ENCODE measurements at places on chromosomes 5 and 9.

DNA sequence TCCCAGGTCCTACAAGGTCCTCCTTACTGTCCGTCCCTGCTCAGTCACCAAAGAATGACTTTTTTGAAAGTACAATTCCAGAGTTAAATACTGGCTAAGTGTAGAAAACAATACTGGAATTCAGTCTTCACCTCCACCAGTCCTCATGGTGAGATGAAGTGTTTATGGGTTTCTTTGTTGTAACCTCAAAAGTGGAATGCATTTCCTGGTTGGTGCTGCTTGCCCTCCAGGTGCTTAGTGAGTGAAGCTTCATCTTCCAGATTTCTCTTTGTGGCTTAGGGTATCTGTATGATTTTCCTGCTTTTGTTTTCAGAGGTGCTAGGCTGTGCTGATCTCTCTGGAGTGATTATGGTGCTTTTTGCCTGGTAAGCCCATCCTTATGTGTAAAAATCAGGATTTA is 49.4 kb upstream of the DHFR start:
- no peak for DNase-seq

- no peak for DNase-seq
Measured at GRCh38 chr5:102498271-102499034, at the start of gene SLCO6A1. TSS of gene SLCO6A1 (minus strand) at chr5:102499001. CDS start at chr5:102498844, 157 bp downstream.

GRCh38 chr5:88502179-88503040 is 233.8 kb upstream of the TMEM161B start:
- DNase-seq: no peak

DNA sequence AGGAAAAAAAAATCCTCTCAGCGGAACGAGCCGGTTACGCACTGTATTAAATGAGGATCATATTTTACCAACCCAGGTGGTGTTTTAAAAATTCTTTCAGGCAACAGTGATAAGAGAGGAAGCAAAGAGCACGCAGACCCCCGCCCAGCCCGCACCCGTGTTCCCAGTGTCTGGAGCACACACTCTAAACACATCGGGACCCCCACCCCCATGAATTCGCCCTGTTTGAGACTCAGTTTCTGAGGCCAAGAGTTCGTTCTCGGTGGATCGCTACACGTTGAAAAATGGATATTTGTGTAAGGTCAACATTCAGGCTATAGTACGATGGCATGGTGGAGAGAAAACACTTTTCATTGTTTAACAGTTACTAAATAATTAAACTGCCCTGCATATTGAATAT is 196.3 kb downstream of the MEF2C start:
- DNase-seq: no peak

GRCh38 chr5:148796936-148797335 is 29.5 kb upstream of the ADRB2 start:
- DNase-seq: no peak

GRCh38 chr5:172410160-172410559 is 44.2 kb downstream of the SH3PXD2B start:
- no peak for DNase-seq

DNA sequence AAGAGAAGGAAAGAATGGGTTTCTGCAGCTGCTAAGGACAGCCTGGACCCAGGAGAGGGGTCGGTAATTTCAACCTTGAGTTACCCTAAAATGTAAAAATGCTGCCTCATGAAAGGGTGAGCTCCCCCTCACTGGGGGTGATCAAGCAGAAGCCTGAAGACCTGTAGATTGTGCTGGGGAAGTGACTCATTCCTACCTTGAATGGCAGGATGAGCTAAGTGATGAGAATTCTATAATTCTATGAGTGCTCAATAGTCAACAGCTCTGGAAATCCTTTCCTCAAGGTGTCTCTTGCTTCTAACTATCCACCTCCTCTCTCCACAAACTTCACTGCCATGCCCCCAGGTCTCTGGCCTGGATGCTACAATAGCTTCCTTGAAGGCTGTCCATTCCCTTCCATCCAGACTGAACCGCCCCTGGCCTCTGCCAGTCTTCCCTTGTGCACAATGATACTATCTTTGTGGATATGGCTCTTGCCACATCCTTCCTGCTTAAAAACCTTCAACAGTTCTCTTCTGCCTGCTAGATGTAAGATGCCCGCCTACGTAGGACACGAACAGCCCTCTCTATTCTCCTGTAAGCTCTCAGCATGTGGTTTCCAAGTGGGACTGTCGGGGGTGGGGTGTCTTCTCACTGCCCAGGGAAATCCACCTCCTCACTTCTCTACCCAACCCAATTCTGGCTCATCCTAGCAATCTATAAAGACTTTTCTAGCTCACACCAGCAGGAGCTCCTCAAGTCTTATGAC is 50.6 kb downstream of the PTPN3 start:
- no peak for DNase-seq

- DNase-seq: no peak
Measured at GRCh38 chr5:167057665-167058064, 1233.8 kb upstream of the WWC1 start.

- no peak for DNase-seq
Measured at GRCh38 chr9:137879566-137880150, 2.1 kb downstream of the CACNA1B start.

- DNase-seq: no peak
Measured at GRCh38 chr5:61768692-61769281, 436.7 kb downstream of the ZSWIM6 start.

- DNase-seq: no peak
Measured at GRCh38 chr5:101346906-101347305, 443.8 kb upstream of the ST8SIA4 start.

DNA sequence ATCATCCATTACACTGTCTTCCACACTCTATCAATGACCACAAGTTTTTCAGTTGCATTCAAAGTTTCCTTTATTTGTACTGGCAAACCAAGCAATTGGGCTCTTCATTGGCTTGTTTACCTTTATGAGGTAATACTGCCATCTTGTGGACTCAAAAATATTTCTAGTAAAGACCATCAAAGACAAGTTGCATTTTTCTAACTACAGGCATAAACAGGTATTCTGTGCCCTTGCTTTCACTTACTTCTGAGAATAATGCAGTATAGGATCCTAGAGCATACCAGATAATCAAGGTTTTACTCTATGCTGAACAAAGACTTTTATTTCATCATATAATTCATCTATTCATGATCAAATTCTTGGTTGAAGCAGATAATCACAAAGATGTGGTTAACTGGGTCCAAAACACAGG is 173.7 kb upstream of the POU5F2 start:
- DNase-seq: peak; percentile 20

DNA sequence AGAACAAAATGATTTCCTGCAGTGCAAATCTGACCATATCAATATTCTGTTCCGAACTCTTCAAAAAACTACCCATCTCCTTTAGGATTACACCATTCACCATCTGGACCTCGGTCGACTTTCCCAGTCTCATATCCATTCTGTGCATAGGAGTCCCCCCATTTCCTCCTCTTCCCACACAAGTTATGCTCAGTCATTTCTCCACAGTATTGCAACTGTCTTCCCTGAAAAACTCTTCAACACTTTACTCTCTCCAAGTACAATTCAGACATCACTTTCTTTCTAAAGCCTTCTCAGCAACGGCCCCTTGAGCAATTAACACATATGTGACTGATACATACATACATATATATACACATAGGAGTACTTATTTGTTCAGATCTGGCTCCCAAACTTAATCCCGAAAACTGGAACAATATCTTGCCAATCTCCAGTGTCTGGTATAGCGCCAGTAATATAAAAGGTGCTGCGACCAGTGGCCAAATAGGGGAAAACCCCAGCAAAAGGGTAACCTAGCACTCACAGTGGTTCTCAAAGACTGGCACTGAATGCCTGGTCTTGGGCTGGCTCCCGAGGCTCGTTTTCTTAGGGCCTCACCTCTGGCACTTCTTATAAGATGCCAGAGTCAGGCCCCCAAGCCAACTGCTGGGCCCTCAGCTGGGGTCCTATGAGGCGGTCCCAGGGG is 629 bp downstream of the ZBTB26 start:
- DNase-seq: no peak

DNA sequence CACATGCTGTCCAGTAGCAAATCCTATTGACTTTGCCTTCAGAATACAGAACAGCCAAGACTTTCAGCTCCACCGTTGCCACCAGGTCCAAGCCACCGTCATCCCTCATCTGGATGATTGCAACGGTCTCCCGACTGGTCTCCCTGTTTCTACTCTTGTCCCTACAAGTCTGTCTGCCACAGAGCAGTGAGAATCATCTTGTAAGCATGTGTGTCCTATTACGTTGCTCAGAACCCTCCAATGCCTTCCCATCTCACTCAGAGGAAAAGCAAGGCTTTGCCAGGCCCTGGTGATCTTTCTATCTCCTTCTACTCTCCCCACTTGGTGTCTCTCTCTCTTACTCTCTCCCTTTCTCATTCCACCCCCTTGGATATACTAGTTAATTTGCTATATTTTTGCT is 76.7 kb upstream of the GDNF start:
- DNase-seq: no peak

- no peak for DNase-seq
Measured at GRCh38 chr9:36877239-36877638, 156.8 kb downstream of the PAX5 start.

GRCh38 chr9:136728548-136729123 is 14.1 kb downstream of the LCN10 start:
- DNase-seq: no peak

DNA sequence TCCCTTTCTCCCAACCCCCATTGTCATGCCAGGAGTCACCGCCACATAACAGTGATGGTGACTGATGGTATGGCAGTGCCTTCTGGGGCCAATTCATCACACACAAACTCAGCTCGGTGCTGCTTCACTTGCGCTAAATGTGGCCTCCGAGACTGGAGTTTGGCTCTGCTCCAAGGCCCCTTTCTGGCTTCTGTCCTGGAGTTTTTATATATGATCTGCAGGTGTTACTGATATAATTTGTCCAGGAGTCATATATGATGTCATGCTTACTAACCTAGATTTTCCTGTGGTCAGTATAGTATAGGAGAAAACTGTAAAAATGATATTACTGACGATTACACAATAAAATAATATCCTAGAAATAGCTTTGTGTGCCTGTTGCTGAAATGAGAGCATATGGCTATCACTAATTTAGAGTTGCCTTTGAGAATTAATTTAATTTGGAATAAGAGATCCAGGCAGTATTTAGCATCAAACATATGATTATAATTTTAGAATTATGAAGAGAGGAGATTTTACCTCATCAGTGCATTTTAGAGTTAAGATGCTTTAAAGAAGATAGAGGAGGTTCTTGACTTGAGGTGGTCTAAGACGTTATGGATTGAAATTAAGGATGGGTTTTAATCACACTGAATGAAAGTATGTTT is 334.1 kb upstream of the CD180 start:
- no peak for DNase-seq

GRCh38 chr5:60271517-60271916 is 378.0 kb upstream of the PDE4D start:
- DNase-seq: no peak

DNA sequence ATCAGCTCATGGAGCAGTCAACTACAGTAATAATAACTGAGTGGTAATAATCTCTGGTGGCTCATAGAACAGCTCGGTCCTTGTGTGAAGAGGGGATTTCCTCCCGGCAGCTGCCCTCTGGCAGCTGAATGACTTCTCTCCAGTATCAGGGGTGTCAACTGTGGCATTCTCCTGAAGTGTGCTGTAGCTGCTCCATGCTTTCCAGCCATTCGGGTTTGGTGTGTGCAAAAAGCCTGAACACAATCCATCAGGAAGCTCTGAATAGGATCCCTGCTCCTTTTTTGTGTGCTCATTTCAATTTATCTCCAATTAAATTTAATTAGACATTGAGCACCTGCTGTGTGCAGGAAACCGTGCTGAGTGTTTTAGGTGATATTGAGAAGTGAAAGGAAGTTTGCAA is 59.8 kb upstream of the BARX1 start:
- DNase-seq: no peak
